ENCODE measurements at places on chromosomes 13 and 19.

DNA sequence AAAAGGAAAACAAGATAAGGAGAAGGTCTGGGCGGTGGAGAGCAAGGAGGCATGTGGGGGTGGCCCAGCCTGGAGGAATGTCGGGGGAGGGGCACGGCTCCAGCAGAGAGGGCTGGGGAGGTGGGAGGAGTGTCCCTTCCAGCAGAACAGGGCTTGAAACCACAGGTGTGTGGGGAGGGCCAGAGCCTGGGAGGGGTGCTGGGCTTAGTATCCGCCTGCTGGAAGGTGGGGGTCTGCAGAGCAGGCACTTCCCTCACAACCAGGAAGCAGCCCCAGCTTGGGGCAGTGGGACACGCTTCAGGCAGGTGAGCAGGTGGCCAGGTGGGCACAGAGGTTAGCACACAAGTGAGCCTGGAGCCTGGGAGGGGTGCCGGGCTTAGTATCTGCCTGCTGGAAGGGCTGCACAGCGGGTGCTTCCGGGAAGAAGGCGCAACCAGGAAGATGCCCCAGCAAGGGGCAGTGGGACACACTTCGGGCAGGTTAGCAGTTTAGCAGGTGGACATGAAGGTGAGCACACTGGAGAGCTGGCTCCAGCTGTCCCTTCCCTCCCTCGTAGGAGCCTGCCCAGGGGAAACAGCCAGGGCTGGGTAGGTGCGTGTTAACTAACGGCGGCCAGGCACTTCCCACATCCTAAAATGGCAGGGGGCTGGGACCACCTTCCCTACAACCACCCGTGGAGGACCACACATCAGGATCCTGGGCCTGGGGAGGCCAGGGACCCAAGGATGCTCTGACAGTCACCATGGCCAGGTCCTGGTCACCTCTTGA, 3.0 kb downstream of the GAS6 start:
- DNase-seq: no peak

- no peak for DNase-seq
Observed at GRCh38 chr19:35169221-35169995, 14.9 kb downstream of the FXYD5 start.

- no peak for DNase-seq
Observed at GRCh38 chr13:83216479-83217245, 665.6 kb downstream of the SLITRK1 start.

DNA sequence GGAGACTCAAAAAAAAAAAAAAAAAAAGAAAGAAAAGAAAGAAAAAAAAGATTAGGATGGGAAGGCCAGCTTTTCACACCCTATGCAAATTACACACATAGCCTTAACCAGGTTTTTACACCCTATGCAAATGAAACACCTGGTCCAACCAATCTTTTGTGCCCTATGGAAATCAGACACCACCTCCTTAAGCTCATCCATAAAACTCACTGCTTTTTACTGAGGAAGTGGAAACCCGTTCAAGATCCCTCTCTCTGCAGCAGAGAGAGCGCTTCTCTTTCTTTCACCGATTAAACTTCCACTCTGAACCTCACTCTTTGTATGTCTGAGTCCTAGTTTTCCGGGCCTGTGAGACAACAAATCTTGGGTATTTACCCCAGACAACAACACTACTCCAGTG, 25.3 kb upstream of the HOMER3 start:
- DNase-seq: no peak

- no peak for DNase-seq
Observed at GRCh38 chr19:35099155-35099896, 16.3 kb upstream of the FXYD3 start.

GRCh38 chr13:103515410-103515809, 449.2 kb upstream of the SLC10A2 start:
- DNase-seq: no peak

GRCh38 chr13:99151516-99151915, 49.1 kb upstream of the UBAC2 start:
- DNase-seq: no peak

- DNase-seq: no peak
Observed at GRCh38 chr13:32334671-32335070, 19.4 kb downstream of the BRCA2 start.

DNA sequence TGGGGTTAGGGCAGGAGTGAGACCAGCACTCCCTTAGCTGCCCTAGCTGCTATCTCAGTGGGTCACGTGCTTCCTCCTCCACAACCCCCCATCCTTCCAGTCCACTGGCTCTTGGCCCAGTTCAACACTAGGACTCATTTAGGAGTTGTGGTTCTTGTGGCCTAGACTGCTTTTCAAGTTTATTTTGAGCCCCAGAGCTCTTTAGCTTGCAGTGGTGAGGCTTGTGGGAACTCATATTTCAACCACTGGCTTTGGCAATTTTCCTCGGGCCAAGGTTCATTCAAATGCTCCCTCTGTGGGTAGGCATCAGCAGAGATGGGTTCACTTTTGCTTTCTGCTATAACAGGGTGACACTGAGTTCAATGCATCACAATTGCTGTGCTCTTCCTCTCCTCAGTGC, 436.2 kb upstream of the SLITRK5 start:
- DNase-seq: no peak

DNA sequence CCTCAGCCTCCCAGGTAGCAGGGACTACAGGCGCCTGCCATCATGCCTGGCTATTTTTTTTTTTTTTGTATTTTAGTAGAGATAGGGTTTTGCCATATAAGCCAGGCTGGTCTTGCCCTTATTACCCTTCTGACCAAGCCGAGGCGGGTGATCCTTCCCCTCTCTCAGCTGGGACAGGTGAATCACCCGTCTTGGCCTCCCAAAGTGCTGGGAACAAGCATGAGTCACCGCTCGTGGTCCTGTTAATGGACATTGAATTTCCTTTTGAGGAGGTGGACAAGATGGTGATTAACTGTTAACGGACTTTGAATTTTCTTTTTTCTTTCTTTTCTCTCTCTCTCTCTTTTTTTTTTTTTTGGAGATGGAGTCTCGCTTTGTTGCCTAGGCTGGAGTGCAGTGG, 10.6 kb downstream of the CD70 start:
- DNase-seq: no peak

- no peak for DNase-seq
Observed at GRCh38 chr13:27595055-27595811, 25.1 kb downstream of the LNX2 start.

- no peak for DNase-seq
Observed at GRCh38 chr13:52399046-52399445, 6.9 kb downstream of the THSD1 start.

DNA sequence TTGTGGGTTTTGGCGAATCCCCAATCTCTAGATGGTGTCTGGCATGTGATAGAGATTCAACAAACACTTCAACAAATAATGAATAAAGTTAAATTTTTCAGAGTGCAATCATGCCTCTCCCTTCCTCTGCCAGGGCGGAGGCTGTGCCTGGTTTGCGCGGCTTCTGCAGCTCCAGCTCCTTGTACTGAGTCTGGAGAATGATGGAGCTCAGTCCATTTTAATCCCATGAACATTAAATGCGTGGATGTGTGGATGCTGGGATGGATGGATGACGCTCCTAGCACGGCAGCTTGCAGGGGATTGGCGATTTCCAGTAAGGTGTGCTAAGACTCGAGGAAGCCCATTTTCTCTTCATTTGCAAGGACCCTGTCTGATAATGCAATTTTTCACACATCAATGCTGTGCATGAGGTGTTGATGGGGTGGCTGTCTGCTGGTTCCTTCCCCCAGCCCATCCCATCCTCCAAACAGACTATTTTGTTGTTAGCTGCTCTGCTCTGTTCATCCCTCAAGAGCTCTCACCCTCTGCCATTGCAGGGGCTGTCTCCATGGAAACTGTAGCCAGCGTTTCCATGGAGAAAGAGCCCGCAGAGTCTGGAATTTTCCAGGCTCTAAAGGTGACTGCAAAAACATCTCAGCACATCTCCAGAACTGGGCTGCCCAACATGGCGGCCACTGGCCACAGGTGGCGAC, 92.6 kb upstream of the PEG3 start:
- DNase-seq: no peak

DNA sequence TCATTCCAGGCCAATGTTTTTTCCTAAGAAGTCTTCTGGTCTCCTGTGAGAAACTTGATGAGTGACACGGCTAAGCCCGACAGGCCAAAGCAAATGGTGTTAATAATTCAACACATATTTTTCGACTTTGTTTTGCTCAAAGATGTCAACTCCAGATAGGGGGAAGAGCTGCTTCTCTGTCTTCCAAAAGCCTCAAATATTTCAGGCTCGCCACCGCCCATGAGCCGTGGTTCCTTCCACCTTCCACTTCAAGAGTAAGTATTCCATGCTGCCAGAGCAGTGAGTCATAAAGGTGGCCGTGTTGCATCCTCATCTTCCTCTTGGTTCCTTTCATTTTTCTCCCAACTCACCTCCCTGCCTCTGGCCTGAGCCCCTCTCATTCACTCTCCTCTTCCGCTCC, 272.6 kb downstream of the EFNB2 start:
- DNase-seq: no peak

GRCh38 chr19:40754611-40755247, 3.7 kb downstream of the SNRPA start:
- DNase-seq: no peak

DNA sequence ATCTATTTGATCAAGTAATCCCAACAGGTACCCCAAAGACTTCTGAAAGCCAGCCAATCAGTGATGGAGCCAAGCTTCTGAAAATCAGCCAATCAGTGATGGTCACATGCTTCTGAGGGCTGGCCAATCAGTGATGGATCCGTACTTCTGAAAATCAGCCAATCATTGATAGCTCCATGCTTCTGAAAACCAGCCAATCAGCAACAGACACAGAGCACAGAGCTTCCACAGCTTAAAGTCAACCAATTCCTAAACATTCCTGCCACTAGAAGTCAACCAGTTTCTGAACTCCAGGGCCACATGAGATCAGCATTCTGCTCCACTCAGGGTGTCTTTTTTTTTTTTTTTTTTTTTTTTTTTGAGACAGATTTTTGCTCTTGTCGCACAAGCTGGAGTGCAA, 8.2 kb upstream of the HSD17B14 start:
- DNase-seq: no peak

DNA sequence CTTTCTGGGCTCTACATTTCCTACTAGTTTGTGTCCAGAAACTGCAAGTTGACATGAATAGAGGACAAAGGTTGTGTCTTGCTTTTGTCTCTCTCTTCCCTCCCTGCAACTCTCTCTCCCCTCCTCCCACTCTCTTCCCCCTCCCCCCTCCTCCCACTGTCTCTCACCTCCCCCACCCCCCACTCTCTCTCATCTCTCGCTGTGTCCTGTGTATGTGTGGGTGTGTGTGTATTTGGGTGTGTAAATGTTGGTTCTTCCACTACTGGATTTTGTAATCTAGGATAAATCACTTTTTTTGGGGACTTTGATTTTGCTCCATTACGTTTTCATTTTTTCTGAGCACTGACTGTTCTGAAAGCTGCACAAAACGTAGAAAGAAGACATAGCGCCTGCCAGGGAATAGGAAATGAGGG, 48.4 kb downstream of the AKAP11 start:
- DNase-seq: no peak

DNA sequence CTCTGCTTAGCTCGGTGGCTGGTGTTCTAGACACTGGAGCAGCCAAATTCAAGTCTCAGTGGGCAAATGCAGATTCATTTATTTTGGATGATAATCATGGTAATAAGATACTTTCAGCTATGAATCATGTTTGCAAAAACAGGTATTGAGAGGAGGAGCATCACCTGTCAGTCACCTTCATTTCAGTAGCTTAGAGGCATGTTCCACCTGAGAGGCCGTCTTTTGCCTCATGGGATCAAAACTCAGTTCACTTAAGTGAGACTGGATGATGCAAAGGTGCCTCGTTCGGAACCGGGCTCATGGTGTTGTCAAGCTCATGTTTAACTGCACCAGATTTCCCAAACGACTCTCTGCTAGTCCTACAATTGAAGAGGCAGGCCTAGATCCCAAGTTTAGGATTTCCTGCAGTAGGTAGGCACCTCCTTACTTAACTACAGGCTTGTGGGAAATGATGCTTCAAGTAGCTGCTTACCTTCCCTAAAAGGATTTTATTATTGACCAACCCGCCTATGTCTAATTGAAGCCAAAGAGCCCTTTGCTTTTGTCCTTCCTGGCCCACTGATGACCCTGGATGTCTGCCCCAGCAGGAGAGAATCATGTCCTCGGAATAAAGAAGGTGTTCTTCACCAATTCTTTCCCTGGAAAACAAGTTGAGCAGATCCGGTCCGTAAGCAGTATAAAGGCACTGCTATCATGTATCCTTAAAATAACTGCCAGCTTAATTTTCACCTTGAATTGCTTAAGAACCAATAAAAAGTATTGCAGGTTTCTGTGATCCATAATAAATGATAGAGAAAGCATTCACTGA, 60.0 kb downstream of the ZAR1L start:
- DNase-seq: no peak

DNA sequence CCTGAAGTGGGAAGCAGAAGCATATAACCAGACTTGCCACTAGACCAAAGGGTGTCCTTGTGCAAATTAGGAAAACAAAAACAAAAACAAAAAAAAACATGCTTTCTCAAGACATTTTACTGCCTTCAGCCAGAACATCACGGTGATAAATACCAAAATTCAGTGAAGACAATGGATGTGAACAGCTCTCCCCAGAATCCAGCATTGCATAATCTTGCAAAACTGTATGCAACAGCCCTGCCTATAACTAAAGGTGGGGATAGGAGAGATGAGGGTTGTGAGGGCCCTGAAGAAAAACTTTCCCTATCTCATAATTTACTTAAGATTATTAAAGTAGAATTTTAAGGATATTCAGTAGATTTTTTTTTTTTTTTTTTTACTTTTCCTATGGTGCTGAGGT, 24.9 kb upstream of the NDFIP2 start:
- DNase-seq: no peak
